ENCODE measurements at places on chromosomes 3 and 15. TPM values are rescaled to one million over a fixed set of nuclear protein-coding genes. Genes with fewer than 3 reads are reported as not detected.

- DNase-seq, result no peak
These were observed 23.3 kb downstream of the SLC6A20 start for GRCh38 chr3:45773072-45773471.

DNA sequence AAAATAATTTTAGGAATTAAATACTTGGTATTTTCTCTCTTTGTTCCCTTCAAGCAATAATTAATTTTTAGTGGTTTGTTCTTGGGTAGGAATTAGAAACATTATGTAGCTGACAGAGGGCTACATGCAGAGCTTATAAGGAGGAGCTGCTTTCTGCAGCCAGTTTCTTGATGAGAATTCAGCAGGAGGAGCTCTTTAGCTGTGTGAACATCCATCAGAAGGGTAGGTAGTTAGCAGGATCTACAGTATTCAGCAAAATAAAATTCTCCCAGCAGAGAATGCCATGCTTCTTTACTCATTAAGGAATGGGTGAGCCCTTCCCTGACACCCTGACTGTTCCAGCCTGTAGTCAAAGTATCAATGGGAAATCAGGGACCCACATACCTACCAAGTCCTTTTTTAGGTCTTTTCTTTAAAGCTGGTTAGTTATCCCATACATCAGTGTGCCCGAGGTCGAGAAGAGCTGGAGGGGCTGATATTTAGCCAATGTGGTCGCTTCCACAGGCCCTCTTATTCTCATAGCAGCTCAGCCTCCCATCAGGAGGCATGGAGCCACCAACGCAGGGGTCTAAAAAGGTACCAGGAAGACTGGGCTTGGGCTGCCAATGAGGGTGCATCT lies 54.0 kb downstream of the KCNAB1 start:
- DNase-seq, result no peak

GPR27 gene
- 0.28 TPM for total RNA-seq

BNIP2 gene
- 114 TPM for total RNA-seq

TNIK gene
- total RNA-seq, result 65.1 TPM

Measured in CD8-positive, alpha-beta T cell (primary cell).